H4 (cell line): ENCODE measurements at places on chromosomes 3 and 15. TPM values are rescaled to one million over a fixed set of nuclear protein-coding genes. Genes with fewer than 3 reads are reported as not detected.

HYPK gene
- 5.5 and 6.5 TPM in 2 replicates for total RNA-seq

GRCh38 chr3:197114007-197114406, 84.4 kb upstream of the MELTF start:
- DNase-seq, result no peak

GRCh38 chr3:188239035-188239434, 85.1 kb downstream of the LPP start:
- no peak for DNase-seq

C3orf52 gene
- 2.0 and 3.0 TPM in 2 replicates for total RNA-seq

DNA sequence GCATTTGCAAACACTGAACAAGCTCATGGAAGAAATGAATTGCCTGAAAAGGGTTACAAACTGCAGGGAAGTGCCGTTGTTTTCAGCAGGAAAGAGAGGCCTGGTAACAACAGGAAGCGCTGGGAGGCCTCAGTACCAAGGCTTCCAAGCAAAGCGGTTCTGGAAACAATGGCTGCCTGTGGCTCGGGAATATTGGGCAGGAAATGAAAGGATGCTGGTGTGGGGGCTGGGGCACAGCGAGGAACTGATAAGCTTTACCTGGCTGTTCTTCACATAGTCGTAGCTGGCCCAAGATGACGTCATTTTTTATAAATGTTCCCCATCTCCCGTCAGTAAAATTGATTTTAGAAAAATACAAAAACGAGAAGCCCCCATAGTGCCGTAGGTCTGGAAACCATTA, 55.9 kb downstream of the ARHGAP31 start:
- no peak for DNase-seq

DNA sequence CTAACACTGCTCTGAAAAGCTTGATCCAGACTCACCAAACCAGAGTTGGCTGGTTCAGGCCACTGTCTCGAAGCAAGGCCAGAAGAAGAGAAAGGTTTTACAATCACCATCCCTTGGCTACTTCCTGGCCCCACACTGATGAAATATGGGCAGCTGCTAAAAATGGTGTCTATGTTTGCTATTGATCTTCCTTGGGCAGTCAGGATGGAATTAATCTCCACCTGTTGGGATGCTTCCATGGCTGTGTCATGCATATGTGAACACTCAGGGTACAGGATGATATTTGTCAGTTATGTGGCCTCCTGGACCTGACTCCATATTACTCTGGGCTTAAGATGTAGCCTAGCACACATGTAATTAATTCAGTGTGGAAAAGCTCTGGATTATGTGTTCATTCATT, 61.9 kb downstream of the FRMD4B start:
- DNase-seq, result no peak

CLRN1 gene
- not detected in 2 replicates for total RNA-seq

ANKRD34C gene
- 0.19 TPM in 1 of 2 replicates, not detected in the other for total RNA-seq

GRCh38 chr3:98764472-98764884, 1.3 kb downstream of the ST3GAL6 start:
- no peak for DNase-seq

C3orf85 gene
- not detected in 2 replicates for total RNA-seq

- no peak for DNase-seq
Measured at GRCh38 chr3:46900007-46900292, 22.4 kb downstream of the PTH1R start.

DNA sequence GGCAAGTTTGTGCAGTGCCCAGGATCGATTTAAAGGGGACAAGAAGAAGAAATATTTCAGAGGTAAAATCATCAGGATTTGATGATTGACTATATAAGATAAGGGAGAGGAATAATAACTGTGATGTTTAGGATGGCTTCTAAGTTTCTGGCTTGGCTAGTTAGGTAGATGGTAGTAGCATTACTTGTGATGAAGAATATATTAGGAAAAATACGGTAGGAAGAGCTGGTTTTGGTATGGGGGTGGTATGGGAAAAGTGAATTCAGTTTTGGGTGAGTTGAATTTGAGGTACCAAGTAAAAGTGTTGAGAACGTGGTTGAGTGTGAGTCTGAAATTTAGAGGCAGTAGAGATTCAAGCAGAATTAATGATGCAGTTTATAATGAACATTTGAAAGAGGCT, 11.0 kb downstream of the CTDSPL2 start:
- no peak for DNase-seq

HTR3D gene
- not detected in 2 replicates for total RNA-seq

- DNase-seq, result no peak
Measured at GRCh38 chr15:74038707-74039655, 43.4 kb downstream of the GOLGA6A start.

ATP8B4 gene
- total RNA-seq, result 0.04 and 0.41 TPM in 2 replicates

DNA sequence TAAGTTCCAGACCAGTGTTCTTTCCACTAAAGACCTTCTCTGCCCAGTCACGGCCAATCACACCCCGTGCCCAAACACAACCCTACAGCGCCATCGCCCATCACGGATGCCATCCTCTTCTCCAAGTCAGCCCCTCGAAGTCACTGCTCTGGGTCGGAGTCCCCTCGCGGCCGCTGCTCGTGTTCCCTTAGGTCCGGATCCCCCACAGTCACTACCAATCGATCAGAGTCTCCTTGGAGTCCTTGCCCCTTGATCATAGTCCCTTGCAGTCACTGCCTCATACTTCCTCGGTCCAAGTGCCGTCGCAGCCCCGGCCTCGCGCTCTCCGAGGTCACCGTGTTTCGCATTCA, 461 bp downstream of the PCYT1A start:
- DNase-seq, result no peak

DNA sequence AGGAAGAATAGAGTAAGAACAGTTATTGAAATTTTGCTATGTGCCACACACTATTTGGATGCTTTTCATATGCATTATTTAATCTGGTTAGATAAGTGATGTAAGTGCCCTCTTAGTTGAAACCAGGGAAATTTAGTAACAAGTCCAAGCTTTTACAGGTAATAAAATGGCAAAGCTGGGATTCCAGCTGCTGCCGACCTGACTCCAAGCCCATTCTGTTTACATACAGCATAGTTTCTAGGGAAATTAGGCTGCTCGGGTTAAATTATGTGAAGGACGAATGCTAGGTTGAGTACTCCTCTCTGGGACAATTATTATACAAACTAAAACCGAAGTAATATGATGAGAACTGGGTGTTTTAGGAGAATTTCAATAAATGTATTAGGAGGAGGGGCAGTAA, 38.7 kb upstream of the FAH start:
- no peak for DNase-seq

DNA sequence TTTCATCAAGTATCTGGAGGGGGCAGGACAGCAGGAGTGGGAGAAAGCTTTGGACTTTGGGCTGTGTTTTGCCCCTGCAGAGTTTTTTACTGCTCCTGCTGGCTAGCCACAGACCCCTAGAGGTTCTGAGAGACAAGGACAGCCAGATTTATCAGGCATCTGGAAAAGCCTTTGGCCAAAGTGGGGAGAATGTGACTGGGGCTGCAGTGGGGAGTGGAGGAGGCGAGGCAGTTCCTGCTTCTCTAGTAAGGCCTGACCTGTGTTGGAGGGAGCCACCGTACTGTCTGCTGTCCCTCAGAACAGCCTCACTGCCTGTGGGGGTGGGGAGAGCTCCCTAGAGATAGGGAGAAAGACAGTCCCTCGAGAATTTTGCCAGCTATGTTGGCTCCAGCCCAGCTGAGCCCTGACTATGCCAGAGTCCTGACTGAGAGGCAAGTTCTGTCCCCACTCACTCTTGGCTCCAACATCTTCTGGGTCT, 2.2 kb downstream of the ALPK3 start:
- no peak for DNase-seq

DNA sequence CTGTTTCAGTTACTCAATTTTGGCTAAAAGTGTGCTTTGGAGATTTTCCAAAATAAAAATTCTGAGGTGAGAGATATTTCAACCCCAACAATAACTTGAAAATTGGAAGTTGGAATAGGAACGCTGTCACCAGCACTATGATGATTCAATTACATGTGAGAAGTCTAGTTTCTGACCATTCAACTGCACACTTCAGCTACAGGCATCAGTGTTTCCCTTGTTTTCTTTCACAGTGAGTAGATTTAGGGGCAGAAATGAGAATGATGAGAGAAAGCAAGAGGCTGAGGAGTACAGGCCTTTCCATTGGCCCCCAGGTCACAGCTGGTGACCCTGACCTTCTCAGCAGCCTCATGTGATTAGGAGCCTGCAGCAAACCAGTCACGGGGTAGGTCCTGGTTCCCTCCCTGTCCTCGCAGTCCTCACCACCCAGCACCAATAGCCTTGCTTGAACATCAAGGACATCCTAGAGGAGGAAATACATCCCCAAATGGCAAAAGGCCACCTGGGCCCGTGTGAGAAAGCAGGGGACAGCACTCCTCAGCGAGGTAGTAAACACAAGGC, 10.0 kb upstream of the FILIP1L start:
- DNase-seq, result no peak

DNA sequence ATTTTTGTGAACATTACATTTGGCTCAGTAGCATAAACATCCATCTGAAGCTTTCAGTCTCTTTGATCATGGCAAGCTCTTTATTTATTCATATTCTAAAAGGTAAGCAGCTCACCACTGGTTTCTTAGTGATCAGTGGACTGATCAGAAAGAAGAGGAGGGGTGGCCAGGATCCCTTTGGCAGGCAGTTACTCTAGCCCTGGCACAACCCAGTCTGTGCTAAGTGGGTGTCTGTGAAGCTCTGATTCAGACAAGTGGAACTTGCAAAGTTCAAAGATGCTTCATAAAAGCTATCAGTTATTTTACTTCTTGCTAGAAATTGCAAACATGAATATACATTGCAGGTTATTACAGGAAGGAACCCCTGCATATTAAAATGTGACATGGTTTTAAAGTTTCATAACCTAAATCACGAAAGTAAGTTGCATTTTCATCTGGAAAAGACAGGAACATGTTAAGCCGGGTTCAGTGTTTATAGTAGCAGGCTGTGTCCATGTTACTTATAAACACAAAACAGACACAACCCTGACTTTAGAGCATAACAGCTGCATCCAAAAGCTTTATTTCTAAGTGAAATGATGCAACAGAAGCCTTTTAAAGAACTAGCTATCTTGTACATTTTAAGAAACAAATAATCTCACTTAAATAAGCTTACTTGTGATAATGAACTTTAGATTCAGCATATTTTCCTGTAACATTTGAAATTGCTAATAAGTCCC, 785.3 kb downstream of the MCTP2 start:
- no peak for DNase-seq

- no peak for DNase-seq
Measured at GRCh38 chr15:52556524-52557273, 12.1 kb downstream of the ARPP19 start.

DNA sequence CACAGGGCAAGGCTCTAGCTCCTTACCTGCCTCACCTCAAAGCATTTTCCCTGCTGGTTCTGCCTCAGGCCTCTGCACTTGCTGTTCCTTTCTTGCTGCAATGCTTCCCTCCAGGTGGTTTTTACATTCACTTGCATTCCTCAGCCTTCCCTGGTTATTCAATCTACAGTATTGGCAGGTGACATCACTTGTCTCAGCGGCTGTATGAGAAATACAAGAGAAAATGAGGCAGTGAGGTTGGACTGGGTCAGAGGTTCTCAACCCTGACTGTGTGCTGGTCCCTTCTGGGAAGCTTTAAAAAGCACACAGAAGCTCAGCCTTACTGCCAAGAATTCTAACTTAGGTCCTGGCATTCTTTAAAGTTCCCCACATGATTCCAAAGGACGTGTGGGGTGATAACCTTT, 26.7 kb downstream of the SIAH2 start:
- no peak for DNase-seq

DNA sequence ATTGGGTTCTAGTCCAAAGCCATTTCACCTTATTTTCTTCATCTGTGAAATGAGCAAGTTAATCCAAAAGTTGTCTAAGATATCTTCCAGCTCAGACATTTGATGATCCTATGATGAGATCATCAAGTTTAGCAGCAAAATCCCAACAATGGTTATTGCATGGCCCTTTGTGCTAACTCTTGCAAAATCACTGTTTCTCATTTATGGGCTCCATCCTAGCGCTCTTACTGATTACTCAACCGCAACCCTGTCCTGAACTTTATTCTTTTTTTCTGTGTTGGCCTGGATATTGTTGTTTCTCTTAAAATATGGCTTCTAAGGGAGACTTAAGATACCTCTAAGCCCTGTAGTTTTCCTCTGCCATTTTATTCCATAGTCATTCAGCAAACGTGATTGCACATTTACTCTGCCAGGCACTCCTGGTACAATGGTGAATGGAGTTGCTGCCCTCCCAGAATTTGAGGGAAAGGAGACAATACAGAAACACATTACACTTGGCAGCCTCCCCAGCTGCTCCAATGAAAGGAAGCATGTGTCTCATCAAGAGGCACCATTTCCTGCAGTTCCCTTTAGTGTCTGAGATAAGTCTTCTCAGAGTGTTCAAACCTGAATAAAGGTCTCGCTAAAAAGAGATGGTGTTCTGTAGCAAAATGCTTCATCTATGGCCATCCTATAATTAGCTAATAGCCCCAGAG, 4.4 kb downstream of the GXYLT2 start:
- peak; percentile 30 for DNase-seq

SLC6A1 gene
- total RNA-seq, result not detected in 2 replicates

GRCh38 chr3:69052472-69052898, 352 bp upstream of the TMF1 start:
- DNase-seq, result no peak

GRCh38 chr15:69272139-69272538, 26.6 kb upstream of the PAQR5 start:
- no peak for DNase-seq

DNA sequence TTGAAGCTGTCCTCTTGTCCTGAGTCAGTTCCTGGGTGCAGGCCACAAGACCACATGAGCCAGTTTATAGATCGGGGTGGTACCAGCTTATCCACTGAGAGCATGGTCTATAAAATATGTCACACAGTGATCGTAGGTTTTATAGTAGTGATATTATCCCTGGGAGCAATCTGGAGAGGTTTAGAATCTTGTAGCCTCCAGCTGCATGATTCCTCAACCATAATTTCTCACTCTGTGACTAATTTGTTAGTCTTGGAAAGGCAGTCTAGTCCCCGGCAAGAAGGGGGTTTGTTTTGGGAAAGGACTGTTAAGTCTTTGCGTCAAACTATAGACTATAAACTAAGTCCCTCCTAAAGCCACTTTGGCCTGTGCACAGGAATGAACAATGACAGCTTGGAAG, 693.0 kb upstream of the CADM2 start:
- DNase-seq, result no peak

FANCD2OS gene
- not detected in 2 replicates for total RNA-seq

ADAMTSL3 gene
- 0.17 TPM in 1 of 2 replicates, not detected in the other for total RNA-seq

SATB1 gene
- 4.8 and 5.8 TPM in 2 replicates for total RNA-seq

DNA sequence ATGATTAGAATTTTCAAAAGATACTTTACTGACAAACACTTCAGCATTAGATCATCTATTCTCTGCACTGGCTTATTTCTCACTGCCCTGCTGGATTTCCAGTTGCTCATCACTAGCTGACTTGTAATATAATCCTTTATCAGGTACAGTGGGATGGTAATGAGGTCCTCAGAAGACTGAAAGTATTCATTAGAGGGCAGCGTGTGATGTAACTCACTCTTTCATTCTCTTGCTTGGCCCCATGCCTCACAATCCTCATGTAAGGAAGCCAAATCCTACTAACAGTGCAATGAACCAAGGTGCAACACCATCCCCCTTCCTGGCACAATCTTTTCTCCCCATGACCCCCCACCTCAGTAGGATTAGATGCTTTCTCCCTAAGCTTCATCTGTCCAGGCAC, 289.9 kb downstream of the CTNNB1 start:
- DNase-seq, result no peak

CLDN16 gene
- total RNA-seq, result 0.15 TPM in 1 of 2 replicates, not detected in the other

SLC9C1 gene
- not detected in 2 replicates for total RNA-seq

- no peak for DNase-seq
Measured at GRCh38 chr3:198030125-198030524, 70.1 kb downstream of the LMLN start.

- DNase-seq, result no peak
Measured at GRCh38 chr15:35150361-35150760, 65.3 kb upstream of the NANOGP8 start.
